ENCODE measurements at places on chromosomes 16 and 17.

GRCh38 chr17:72187556-72187955 lies 66.7 kb downstream of the SOX9 start:
- peak; percentile 33 for DNase-seq

DNA sequence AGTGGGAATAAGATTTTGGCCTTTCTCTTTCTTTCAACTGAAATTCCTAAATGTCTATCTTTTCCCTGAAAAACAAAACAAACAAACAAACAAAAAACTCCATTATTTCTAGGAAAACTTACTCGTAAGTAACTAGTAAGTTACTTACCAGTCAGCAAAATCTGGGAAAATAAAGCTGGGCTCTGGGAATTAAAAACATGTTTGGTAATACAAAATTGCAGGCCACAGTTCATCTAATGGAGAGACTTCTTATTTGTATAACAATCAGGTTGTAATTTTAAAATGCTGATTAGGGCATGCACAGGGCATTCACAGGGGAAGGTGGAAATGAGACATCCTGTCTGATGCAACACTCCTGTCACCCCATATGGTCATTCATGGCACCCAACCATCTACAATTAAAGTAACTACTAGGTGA lies 3.8 kb upstream of the WIPI1 start:
- no peak for DNase-seq

- no peak for DNase-seq
Observed at GRCh38 chr16:28091656-28092055, 28.1 kb upstream of the GSG1L start.

- DNase-seq = no peak
Observed at GRCh38 chr16:88907768-88908167, 41.3 kb upstream of the PABPN1L start.

GRCh38 chr17:65345261-65346005 lies 208.3 kb downstream of the RGS9 start:
- DNase-seq = no peak

GRCh38 chr17:63247706-63248105 lies 198.4 kb downstream of the CYB561 start:
- DNase-seq = no peak

DNA sequence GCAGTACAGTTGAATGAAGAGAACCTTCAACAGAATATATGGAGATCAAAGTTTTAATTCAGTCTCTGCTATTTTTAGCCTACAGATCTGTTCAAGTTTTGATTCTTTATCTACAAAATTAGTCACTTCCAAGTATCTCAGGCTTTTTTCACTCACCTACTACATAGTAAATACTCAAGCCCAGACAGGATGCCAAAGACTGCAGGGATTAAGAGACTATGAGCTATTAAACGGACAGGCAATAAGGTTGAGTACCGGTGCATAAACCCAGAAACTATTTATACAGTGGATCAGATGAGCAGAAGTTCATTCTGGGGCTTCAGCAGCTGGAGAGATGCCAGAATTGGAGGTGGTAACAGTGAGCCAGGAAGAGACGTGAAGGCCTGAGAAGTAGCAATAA lies 18.7 kb upstream of the OR3A1 start:
- DNase-seq = no peak

DNA sequence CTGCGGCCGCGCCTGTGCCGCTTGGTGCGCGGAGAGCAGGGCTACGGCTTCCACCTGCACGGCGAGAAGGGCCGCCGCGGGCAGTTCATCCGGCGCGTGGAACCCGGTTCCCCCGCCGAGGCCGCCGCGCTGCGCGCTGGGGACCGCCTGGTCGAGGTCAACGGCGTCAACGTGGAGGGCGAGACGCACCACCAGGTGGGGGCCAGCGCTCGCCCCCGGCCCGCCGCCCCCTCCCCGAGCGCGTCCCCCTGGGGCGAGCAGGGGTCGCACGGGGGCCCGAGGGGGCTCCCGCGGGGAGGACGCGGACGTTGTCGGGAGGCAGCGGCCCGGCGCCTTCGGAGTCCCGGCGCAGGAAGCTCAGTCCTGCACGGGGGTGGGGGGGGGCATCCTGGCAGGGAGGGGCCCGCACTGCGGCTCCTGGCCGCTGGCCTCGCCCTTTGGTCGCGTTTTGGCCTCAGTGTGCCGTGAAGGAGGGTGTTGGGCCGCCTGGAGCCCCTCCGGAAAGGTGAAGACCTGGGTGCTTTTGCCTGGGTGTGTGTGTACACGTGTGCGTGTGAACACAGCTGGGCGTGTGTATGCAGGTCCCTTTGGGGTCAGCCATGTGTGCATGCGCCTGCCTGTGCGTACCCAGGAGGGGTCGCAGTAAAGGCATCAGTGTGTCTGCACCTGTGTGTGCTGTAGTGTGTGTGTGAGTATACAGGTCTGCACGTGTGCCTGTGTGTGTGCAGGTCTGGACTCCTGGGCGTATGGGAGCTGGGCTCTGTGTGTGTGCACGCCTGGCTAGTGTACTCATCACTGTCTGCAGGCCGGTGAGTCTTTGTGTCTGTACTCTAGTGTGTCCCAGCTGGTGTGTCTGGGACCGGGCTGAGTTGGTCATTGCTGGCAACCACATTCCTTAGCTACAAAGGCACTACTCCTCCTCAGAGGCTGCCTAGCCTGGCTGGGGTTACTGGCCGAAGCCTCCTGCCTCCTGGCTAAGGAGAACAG lies 615 bp downstream of the NHERF2 start:
- DNase-seq = no peak

GRCh38 chr16:4217204-4218131 lies 24.4 kb downstream of the SRL start:
- DNase-seq = peak; percentile 41

GRCh38 chr17:835263-835662 lies 53.1 kb downstream of the MRM3 start:
- no peak for DNase-seq

GRCh38 chr16:68382296-68382718 lies 66.0 kb downstream of the SMPD3 start:
- no peak for DNase-seq

GRCh38 chr17:2983255-2983654 lies 80.2 kb downstream of the OR1D5 start:
- DNase-seq = no peak

GRCh38 chr16:29806641-29807425 lies 504 bp downstream of the MAZ start:
- peak; percentile 73 for DNase-seq

- no peak for DNase-seq
Observed at GRCh38 chr16:84874004-84874435, 54.2 kb downstream of the CRISPLD2 start.

GRCh38 chr17:7589204-7589868 lies 558 bp downstream of the SOX15 start:
- DNase-seq = no peak

GRCh38 chr17:78092794-78093324 lies 35.7 kb downstream of the TMC6 start:
- no peak for DNase-seq

GRCh38 chr17:63931981-63932561 lies at the start of gene CD79B:
Gene CD79B (minus strand): TSS chr17:63932331. CDS start chr17:63932261, 70 bp downstream.
- no peak for DNase-seq

DNA sequence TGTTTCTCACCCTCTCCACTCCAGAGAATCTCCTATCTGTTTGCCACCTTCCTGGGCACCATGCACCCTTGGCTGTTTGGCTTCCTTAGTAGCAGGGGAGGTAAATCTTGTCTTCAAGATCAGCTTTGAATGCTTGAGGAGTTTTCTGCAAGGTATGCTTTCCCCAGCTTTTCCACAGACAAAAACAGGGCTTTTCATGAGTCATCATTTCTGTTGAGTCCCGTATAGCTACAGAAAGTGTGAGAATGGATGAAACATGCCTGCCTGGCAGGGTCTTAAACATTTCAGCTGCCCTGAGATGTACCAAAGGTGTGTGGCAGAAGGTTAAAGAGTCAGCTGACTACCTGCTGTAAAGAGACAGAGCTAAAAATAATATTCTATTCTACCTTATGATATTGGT lies 875.2 kb upstream of the EEF2KMT start:
- no peak for DNase-seq

- no peak for DNase-seq
Observed at GRCh38 chr17:13952009-13952750, 117.1 kb upstream of the COX10 start.

DNA sequence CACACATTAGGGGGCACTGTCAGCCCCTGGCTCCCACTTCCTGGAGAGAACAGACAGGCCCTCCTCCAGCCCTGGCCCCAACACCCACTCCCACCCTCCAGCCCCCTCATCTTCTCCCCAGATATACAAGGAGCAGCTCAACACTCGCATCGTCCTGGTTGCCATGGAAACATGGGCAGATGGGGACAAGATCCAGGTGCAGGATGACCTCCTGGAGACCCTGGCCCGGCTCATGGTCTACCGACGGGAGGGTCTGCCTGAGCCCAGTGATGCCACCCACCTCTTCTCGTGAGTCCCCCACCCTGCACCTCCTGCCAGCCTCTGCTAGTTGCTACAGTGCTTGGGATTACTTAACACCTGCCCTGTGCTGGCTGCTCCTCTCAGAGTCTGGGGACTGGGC lies 14.4 kb downstream of the ADAM11 start:
- no peak for DNase-seq

DNA sequence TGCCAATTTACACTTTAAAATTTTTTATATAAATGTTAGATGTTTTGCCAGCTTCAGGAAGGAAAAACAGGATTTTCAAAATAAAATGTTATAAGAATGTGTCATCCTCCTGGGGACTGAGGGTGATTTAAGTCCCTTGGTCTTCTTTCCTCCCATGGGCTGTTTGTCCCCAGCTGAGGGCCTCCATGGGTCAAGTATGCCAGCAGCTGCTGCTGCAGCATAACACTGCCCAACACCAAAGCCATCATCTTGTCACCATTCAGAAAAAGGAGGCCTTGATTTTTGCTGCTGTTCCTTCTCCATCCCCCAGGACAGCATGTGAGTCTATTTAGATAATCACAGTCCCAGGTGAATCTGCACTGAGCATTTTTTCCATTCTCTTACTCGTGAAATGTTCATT lies 188.5 kb downstream of the LGALS9B start:
- no peak for DNase-seq

DNA sequence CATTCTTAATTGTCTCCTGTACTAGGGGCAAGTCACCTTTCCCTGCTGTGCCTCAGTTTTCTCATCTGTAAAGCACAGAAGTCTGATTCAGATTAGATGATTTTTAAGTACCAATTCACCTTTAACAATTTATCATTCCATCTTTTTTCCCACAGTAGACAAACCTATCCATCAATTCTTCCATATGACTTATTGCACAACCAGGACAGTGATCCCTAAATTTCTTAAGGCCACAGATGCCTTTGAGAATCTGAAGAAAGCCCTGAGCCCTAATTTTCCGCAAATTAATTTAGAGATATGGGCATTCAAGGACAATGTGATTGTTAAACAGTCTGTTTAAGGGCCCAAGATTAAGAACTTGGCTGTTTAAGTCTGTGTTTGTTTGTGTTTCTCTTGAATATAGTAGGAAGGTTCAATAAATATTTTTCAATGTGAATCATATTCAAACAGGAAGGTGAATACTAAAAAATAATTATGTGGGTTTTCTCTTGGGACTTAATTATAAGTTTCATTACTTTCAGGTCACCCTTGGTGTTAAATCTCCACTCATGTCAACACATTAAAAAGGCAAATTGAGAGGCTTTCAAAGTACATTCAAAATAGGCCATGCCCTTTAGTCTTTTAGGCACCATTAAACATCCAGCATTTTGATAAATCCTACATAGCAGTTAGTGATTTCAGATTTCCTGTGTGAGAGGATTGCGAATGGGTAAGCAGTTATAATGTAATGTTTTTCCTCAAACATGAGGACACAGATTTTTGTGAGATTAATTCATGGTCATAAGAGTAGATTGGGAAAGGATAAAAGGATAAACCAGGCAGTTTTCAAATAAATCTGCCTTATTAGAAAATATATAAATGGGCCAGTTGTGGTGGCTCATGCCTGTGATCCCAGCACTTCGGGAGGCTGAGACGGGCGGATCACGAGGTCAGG lies 34.9 kb upstream of the MMD start:
- no peak for DNase-seq

DNA sequence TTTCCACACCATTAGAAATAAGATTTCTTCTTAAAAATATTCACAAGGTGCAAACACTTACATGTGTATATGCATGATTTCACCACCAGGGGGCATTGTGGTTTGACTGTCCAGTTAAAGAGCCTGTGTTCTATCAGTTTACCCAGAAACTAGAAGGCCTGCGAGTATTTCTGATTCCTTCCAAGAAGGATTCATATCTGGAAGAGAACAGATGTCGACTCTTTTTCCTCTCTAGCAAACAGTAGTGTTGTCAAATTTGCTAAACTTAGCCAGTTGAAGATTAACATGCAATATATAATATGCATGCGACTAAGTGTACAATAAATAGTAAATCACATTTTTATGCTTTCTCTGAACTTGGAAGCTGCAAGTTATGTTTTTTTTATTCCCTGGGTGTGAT lies 404.1 kb downstream of the WWOX start:
- peak; percentile 53 for DNase-seq

- DNase-seq = no peak
Observed at GRCh38 chr16:1174477-1175357, 21.8 kb downstream of the CACNA1H start.

- no peak for DNase-seq
Observed at GRCh38 chr17:59791603-59792457, 84.4 kb downstream of the VMP1 start.

DNA sequence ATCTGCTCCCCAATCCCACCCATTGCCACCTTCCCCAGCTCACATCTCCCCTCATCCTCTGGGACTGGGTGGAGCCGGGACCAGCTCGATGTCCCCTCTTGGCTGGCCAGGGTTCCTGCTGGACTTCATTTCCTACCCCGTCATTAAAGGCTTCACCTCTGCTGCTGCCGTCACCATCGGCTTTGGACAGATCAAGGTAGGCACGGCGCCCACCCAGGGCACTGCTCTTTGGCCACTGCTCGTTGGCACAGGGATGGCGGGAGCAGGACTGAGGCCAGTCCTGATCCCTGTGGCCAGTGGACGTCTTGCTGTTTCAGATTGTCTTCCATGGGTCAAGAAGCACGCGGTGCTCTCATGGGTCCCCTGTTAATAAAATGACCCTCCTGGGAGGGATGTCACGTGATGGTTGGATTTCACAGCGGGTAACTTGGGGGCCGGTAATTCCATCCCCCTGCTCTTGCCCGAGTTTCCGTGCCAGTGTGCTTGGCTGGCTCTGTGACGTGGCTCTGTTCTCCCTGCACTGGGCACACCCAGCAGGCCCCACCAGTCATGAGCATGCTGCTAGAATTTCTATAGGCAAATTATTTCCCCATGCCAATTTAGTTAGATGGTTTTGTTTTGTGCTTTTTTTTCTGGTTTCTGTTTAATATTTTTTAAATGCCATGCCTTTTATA lies 3.1 kb downstream of the SLC26A11 start:
- no peak for DNase-seq

DNA sequence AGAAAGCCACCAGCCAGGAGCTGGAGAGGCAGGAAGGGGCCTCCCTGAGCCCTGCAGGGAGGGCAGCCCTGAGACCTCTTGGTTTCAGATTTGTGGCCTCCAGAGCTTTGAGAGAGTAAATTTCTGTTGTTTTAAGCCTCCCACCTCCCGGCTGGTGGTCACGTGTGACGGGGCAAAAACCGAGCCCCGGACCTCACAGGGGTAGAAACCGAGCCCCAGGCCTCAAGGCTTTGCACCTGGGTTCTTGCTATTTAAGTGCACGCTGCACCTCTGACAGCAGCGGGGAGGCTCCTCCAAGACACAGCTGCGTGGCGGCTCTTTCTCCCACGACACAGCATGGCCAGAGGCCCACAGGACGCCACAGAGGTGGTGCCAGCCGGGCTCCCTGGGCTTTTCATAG lies 17.4 kb upstream of the ZC3H18 start:
- no peak for DNase-seq

All from NCI-H510A treated with DMSO at 0.1 percent for 48 hours (cell line).